Inflammatory macrophage (primary cell): ENCODE measurements at places on chromosomes 5 and 9.

GRCh38 chr5:153601377-153601776 is 110.9 kb downstream of the GRIA1 start:
- DNase-seq = no peak

- DNase-seq = no peak
These were observed 123.1 kb downstream of the RAPGEF6 start for GRCh38 chr5:131511934-131512333.

DNA sequence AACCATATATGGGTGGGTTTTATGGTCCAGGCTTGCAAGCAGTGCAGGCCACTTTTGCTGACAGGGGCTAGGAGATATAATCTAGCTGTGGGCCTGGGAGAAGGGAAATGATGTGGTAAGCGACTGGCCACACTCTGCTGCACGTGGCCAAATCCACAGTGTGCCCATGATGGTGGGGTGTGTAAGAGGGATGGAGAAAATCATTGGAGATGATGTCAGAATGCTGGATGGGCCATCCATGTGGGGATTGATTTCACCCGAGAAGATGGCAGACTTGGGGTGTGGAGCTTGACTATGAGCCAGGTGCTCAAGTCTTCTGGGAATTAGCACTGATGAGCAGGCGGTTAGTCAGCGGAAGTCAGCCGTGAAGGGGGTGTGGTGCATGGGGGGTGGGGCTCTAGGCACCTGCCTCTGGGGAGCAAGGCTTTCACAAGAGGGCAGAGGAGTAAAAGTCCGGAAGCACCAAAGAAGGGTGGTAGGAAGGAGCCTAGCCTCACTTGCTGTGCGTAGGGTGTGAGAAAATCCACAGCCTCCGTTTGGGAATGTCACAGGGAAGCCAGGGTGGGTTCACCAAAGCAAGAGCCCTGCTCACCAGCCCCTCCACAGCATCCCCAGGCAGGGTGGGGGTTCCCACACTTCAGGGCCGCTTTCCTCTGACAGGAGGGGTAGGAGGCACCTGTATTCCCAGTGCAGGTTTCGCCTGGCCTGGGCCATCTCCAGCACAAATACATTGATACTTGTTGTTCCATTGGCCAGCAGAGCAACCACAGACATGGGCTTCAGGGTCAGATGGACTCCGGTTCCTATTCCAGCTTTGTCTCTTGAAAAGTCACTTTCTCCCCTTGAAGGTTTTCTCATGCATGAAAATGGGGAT is 44.5 kb upstream of the ANGPTL2 start:
- no peak for DNase-seq

DNA sequence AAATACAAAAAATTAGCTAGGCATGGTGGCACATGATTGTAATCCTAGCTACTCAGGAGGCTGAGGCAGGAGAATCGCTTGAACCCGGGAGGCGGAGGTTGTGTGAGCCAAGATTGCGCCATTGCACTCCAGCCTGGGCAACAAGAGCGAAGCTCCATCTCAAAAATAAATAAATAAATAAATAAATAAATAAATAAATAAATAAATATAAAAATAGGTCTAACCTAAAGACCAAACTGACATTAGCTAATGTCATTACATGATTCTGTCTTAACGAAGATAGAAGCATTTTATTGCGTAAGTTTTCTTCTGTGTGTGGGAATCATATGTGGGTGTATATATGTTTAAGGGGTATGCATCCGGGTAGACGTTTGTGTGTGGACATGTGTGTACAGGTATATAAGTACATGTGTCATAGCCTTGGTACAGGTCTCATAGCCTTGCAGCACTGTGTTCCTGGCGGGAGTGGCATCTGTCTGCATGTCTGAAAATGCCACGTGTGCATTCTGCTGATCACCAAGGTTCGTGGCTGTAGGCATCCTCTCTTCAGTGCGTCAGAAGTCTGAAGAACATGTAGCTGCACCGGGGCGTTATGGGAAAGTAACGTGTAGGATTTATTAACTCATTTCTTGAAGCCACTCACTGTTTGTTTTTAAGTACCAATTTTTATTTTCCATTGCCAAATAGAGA is 298.1 kb downstream of the NR3C1 start:
- DNase-seq = no peak

DNA sequence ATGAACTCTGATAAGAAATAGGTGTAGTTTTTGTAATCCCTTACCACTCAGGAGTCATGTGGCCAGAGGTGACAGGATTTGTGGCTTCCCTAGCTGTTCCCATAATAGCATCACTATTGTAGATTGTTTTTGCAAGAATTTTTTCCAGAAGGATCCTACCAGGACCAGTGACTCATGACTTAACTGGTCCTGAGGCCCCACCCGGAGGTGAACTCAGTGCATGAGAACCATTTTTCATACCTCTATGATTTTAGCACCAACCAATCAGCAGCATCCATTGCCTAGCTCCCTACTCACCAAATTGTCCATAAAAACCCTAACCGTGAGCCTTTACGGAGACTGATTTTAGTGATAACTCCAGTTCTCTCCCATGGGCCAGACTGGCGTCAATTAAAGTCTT is 484.8 kb downstream of the PSAT1 start:
- no peak for DNase-seq
